Globus pallidus (tissue), 1 donor: ENCODE measurements at places on chromosomes 3 and 15.

GRCh38 chr15:77633913-77634265, 1.2 kb upstream of the LINGO1 start:
- DNase-seq: no peak

- peak; percentile 75 for DNase-seq
These were observed 202.8 kb downstream of the SV2B start for GRCh38 chr15:91302588-91303439.

GRCh38 chr3:161957467-161957866, 460.9 kb downstream of the OTOL1 start:
- DNase-seq: no peak

- DNase-seq: no peak
These were observed 191.3 kb downstream of the FOXP1 start for GRCh38 chr3:71392251-71392650.

- no peak for DNase-seq
These were observed 177.7 kb downstream of the ALDH1A2 start for GRCh38 chr15:57887825-57888224.

- DNase-seq: no peak
These were observed 78.7 kb upstream of the PROK2 start for GRCh38 chr3:71863563-71864190.

- DNase-seq: no peak
These were observed 420.7 kb downstream of the ZNF385D start for GRCh38 chr3:21330293-21330692.

DNA sequence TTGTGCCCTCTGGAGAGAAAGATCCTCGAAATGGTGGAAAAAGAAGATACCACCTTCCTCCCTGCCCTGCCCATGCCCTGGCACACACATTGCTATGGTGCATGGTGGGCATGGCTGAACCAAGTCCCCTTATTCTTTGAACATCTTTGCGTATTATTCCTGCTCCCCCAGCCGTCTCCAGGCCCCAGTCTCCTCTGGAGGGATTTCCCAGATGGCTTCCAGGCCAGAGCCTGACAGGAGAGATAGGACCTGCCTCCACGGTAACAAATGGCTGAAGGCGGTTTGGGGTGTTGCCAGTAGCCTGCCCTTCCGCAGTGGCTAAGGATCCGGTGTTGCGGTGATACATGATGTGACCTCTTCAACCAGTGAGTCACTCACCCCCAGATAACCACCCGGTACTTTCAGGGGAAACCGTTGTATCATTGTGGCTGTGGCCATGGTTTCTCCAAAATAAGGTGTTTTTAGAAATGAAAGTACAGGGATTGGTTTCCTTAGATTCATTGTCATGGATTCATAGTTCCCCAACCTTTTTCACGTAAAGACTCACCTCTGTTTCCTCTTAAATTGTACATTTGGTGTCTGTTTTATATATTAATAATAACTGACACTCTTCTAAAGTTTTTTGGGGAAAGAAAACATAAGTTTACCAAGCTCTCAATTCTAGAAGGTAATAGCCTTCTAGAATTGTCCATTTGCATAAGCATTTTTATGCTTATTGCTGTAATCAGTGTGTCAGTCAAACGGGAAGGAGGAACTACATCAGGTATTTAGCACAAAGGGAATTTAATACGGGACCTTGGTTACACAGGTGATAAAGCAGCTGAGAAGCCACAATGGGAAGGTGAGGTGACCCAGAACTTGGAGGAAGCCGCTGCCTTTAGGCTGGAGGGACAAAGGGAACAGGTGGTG, 25.9 kb downstream of the SMAD3 start:
- DNase-seq: no peak

DNA sequence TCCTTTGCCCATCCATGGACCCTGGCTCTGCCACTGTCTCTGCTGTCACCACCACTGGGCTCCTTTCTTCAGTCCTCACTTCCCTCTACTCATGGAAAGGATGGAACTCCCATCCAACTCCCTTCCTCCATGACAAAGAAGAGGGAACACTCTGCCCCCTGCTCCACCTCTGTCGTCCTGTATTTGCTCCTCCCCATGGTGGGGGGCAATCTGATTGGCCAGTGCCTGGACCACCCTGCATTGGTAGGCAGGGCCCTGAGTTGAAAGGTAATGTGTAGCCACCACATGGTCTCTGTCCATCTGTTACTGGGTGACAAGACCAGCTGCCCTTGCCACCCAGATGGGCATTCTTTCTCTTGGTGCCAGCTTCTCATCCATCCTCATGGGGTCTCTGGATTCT, 20.7 kb upstream of the HEG1 start:
- no peak for DNase-seq

DNA sequence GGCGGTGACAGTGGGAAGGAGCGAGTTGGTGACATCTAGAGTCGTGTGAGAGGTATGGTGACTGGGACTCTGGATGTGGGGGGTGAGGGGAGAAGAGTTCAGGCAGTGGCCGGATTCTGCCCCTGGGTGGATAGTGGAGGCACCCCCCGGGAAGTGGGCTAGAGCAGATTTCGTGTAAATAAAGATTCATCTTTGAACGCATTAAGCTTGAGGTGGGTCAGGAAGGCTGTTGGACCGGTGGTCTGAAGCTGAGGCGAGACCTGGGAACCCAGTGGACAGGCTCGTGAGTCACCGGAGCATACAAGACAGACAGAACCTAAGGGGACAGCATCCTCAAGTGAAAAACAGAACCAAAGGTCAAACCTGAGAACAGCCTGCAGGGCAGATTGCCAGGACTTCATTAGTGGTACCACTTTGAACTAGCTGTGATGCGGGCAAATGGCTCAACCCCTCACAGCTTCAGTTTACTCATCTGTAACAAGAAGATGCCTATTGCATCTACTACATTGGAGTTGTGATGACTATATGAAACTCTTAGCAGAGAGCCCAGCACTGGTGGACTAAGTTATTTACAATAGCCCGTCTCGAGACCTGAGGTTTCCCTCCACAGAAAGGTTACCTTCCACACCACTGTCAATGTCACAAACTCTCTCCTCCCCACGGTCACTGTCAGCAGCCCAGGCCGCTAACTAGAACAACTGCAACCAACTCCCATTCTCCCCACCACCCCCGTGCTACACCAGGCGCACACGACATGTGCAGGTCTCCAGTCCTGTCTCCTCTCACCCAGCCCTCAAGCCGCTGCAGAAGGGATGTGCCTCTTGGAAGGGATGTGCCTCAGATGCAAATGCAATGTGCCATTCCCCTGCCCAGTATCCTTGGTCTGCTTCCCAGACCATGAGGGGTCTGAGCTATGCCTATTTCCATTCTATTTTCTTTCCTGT, 901 bp upstream of the CLN6 start:
- no peak for DNase-seq

DNA sequence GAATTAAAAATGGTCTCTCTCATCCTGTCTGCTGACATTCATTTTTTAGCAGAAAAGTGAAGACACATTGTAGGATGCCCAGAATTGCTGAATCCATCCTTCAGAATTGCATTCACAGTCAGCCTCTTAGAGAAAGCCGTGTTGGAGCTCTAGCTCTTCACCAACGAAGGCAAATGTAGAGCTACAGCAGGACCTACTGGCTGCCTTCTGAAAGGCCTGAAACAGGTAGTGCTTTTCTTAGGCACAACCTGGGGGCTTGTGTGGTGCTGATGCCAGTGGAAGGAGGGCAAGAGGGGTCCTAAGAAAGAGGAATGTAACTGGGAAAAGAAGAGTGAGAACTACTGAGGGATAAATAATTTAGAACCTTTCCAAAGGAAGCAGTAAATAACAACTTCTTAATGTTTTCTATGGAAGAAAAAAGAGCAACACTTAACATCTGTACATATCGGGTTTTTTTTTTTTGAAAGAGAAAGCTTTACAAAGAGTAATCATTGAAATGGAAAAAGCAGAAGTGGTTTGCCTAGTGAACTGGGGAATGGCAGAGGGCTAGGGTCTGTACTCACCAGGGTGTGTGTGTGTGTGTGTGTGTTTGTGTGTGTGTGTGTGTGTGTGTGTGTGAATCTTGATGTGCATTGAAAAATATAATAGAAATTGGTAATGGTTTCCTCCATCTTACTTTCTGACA, 297.8 kb downstream of the SATB1 start:
- no peak for DNase-seq

DNA sequence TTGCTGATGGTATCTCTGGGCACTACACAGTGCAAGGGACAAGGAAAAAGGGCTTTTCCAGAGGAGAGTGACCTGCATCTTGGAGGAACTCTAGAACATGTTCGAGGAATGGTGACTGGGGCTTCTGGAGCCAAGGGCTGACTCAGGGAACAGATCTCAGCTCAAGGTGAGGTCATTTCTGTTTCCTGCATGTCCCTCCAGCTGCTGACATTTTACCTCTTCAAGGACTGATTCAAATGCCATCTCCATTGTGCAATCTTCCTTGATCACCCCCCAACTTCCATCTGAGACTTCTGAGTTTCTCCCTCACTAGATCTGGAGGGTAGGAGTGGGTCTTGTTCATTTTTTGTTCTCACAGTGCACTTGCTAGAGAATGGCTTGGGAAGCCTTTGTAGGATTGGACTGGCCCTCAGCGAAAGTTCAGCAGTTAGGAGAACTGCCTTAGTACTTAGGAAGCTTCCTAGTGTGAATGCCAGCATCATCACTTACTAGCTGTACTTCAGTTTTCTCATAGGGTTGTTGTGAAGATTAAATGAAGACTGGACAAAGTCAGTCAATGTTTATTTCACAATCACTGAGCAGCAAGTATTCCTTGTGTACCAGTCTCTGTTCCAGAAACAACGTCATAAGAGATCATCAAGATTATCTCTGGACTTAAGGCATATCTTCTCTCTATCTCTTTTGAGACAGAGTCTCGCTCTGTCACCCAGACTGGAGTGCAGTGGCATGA, 2.6 kb upstream of the IDH3A start:
- DNase-seq: no peak

- DNase-seq: no peak
These were observed 45.5 kb upstream of the HERC1 start for GRCh38 chr15:63879211-63879610.

GRCh38 chr3:96619475-96619874, 194.9 kb upstream of the EPHA6 start:
- DNase-seq: no peak

- no peak for DNase-seq
These were observed 266.1 kb downstream of the ARRDC4 start for GRCh38 chr15:98226578-98226977.

GRCh38 chr3:106125321-106125720, 256.5 kb upstream of the CBLB start:
- DNase-seq: no peak

DNA sequence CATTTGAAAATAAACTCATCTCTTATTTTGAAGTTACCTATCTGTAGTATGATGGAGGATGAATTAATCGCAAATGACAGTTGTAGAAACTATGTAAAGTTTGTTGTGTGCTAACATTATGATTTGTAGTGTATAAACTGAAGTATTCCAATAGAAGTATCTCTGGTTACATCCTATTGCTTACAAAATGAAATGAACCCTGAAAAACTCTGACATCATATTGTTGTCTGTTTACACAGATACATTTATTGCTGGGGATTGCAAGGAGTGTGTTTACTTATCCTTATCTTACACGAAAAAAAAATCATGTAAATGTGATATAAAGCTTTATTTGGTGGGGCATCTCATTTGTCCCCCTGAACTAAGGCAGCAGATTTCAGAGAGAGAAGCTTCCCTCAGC, 2.6 kb upstream of the ABHD10 start:
- DNase-seq: no peak

GRCh38 chr3:141237701-141238521, 6.3 kb downstream of the PXYLP1 start:
- DNase-seq: no peak

DNA sequence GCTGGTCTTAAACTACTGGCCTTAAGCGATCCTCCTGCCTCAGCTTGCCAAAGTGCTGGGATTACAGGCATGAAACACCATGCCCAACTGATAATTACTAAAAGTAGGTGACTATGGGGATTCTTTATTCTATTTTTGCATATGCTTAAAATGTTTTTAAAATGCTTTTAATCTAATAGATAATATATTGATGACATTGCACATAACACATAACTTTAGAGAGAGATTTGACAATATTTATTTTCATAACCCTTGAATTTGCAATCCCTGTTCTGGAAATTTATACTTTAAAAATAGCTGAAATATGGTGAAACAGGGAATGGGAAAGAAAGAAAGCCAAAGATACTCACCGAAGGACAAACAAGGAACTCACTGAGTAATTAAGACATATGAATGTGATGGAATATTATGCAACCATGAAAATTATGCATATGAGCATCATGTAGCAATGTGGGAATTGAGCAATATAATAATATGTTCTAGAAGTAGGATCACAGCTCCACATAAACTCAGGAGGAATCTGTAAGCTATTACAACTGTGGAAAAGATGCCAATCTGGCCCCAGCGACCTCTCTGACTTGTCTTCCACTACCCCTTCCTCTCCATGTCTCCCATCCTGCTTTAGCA, 2.0 kb downstream of the LRRC31 start:
- no peak for DNase-seq

GRCh38 chr3:111738238-111738637, 120.8 kb upstream of the PHLDB2 start:
- no peak for DNase-seq

DNA sequence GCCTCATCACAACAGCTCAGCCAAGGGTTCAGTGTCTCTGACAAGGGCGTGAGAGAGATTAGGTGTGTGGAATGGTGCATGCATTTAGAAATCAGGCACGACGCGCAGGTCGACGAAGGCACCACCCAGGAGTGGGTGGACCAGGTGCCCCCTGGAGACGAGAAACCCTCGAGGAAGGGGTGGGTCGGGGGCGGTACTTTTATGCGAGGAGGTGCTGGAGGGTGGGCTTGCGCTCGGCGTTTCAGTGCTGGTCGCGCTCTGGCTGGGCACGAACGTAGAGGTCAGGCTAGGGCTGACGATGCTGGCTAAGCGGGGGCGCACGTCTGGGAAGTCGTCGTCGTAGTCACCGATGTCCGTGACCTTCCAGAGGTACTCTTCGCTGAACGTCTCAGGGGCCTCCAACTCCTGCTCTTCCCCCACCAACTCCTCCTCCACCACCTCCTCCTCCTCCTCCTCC, 393 bp downstream of the ERICH6 start:
- no peak for DNase-seq
